ENCODE measurements at places on chromosomes 1 and 21.

DNA sequence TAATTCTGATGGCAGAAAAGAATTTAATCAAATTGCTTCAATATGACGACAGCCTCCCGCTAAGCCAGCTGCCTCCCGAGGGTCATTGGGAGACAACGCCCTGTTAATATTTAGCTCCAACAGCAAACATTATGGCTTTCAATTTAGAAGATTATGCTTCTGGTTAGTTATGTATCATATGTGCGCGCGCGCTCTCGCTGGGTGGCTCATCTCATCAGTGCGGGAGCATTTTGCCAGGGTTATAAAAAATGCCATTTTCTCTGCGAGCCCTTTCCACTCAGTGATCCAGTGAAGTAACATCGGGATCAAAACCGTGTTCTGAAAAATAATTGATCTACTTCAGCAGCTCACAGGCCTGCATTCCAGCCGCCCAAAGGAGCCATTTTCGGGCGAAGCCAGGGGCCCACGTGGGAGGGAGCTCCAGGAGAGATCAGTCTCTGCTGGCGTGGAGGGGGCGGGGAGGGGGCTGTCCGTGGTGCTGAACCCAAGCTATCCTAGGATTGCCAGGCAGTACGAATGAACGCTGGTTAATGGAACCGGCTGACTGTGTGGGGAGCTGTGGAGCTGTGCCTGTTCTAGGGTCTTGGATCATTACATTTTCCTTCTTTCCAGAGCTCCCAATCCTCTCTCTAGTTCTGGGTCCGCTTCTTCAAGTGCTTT lies 219.1 kb upstream of the ZC3H12A start:
- DNase-seq = peak; percentile 25

GRCh38 chr1:50292276-50292675 lies 131.0 kb downstream of the DMRTA2 start:
- no peak for DNase-seq

DNA sequence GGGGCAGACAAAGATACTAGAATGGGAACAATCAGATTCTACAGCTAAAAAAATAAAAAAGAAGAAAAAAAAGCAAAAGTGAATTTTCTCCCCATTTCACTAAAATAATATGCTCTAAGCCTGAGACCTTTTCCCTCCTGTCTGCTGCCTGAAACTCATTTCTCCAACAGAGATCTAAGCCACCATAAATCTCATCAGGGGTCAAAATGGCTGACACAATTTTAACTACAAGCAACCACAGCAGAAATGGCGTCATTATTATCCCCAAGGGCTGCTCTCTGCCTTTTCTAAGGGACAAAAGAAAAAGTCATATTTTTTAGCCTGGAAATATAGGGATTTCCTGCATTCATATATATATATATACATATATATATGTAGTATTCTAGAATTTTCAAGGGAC lies 183.7 kb upstream of the CAMK1G start:
- no peak for DNase-seq

DNA sequence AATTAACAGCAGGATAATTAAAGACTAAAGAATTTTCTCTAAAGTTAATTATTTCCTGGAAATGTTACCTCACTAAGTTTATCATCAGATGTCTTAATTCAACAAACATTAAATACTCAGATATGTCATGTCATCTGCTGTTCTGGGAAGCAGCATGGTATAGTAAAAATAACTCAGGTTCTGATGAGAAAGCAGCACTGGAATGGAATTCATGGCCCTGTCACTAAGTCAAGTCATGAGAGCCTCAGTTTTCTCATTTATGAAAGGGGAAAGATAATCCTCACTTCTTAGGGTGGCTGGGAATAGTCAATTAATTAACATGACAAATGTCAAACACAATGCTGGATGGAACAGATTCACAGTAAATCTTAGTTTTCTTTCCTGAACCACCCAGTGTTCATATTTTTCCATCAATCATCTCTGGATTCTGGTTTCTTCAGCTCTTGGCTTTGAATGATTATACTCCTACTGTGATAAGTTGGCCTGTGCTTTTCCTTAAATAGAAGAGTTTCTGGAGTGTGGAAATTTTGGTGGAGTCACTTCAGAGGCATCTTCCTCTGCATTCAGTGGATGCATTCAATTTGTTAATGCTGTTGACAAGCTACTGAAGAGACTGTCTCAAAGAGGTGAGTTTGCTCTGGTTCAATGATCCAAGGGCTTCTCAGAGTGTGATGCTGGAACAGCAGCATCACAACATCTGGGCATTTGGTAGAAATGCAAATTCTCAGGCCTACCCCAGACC lies 319.4 kb downstream of the KCNH1 start:
- no peak for DNase-seq

GRCh38 chr1:15826810-15827507 lies 19.5 kb upstream of the UQCRHL start:
- no peak for DNase-seq

DNA sequence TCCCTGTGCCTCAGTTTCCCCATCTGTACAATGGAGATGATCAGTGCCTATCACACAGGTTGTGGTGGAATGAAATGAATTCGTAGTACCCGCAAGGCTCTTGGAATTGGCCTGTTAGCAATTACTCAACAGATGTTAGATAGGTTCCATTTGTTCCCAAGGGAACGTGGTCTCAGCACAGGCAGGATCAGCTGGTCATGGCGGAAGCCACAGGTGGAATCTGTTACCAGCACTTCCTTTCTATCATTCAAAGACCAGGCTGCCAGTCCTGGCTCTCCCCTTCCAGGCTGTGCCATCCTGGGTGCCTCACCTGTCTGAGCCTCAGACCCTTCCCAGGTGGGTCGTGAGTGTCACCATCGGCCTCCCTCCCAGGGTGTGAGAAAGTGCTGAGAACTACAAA lies 61.5 kb downstream of the FBXO2 start:
- no peak for DNase-seq

- DNase-seq = no peak
Observed at GRCh38 chr1:151811181-151811580, 6.0 kb upstream of the LINGO4 start.

DNA sequence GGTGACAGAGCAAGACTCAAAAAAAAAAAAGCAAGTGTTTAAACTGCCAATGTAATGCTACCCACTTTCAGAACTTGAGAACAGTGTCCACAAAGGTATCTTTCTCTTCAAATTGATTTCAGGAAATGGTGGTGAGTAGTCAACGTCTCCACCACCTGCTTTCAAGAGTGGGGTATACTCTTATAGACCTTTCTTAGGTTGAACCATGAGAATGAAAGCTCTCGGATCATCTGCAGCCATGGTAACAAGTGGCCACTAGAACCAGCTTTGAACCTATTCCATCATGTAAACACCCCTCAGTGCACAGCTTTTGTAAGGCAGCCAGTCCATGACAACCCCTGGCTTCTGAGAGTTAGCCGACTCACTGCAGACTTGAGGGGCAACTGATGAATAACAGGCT lies 107.4 kb downstream of the NTPCR start:
- no peak for DNase-seq

DNA sequence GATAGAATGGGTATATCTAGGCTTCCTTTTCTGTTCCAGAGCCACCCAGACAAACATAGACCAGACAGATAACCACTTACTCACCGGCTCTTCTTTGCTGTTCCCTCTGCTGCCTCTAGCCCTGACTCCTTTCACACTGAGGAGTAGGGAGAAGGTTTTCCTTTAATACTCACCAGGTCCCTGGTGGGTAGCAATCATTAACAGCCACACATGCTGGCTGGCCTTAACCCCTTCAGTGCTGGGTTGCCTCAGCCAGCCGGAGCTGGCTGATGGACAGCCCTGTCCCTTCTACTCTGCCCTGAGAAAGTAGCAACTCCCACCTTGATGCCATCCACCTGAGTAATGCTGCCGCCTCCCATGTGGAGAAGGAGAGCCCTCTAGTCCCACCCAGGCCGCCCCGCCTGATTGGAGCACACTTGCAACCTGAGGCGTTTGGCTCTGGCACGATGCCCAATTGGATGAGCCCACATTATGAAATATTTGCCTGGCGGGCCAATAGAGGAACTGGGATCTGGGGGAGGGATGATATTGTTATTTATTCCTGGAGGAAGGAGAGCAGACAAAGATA lies 71.6 kb downstream of the PLEKHA6 start:
- DNase-seq = no peak

GRCh38 chr1:16076865-16077238 lies 3.4 kb upstream of the FAM131C start:
- no peak for DNase-seq

DNA sequence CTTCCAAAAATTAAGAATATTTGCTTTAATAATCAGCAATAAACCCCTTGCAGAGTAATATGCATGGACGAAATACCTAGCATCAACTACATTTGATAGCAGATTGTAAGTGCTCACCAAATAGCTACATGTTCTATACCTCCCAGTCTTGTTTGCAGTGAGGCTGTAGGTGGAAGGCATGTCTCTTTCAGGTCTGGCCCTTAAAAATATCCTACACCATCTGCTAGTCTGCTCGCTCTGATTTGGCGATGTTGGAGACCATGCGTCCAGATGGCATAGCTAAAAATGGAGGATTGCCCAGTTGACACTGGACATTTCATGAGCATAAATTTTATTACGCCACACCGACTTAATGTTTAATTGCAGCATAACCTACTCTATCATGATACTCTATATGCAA lies 47.1 kb downstream of the SSX2IP start:
- DNase-seq = no peak

DNA sequence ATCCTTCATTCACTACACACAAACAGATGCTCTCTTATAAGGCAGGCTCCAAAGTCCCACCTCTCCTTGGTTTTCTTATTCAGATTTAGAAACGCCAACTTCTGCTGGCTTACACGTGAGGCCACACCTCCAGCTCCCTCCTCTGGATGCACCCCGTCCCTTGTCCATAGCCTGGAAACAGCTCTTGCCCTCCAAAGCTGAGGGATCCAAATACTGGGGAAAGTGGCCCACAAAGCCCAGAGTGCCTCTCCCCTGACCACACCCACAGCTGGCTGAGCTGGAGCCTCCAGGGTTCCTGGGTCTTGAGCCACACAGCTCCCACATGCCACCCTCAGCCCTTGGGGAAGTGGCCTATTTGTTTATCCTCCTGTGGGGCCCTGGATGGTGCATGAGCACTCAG lies 4.5 kb downstream of the LAD1 start:
- DNase-seq = no peak

DNA sequence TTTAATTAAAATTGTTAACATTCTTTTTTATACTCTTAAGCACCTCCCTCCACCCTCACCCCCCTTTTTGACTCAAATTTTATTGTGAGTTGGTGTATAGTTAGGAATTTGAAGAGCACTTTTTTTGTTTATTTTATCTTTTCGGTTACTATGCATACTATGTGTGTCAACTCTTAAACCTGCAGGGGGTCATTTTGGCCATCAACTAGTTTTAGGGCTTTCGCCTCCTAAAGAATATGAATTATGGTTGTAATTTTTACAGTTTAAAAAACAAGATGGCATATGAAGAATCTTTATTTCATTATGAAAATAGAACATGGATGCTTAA lies 9.7 kb downstream of the BACH1 start:
- DNase-seq = no peak

- DNase-seq = no peak
Observed at GRCh38 chr1:198187973-198188588, 31.3 kb downstream of the NEK7 start.

GRCh38 chr1:42735477-42736105 lies 4.4 kb downstream of the CLDN19 start:
- DNase-seq = no peak

DNA sequence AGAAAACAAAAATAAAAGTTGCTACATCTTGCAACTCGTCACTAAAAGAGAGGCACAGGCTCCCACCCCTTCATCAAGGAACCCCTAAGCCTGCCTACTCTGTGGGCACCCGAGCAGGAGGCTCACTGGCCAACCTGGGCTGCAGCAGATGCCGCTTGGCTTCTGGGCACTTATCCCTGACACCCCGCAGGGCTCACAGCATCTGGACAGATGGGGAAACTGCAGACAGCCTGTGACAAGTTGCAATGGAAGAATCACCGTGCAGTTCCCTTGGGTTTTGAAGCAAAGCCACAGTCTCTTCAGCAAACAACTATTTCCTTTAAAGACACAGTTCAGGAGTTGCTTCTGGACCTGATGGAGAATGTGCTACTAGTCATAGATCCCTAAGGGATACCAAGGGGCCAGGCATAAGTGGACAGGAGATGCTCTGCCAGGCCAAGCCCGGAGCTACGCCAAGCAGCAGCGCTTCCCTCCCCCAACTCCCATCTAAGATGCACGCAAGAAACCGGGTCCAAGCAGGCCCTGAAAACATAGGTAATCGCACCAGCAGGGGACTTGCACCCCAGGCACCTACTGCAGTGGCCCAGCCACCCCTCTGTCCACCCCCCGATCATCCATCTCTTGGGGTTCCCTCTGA lies 170.6 kb downstream of the NPHP4 start:
- DNase-seq = no peak

- DNase-seq = no peak
Observed at GRCh38 chr1:91510754-91511153, 10.1 kb downstream of the CDC7 start.

DNA sequence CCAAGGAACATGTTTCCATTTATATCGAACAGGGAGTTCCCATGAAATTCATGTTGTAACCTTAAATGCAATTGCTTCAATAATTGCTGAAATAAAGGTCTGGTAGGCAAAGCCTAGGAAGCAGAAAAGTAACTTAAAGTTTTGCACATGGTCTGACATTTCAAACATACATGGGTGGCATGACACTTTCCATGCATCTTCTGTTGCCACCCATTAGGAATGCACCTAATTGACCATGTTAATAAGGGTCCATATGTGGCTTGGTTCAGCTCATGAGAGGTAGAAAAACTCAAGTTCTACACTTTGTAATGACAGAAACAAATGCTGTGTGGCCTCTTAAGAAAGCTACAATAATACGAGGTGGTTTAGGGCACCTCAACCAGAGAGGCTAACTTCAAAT lies 72.0 kb upstream of the GORAB start:
- no peak for DNase-seq

- DNase-seq = no peak
Observed at GRCh38 chr21:35512346-35512745, 463.2 kb upstream of the RUNX1 start.

GRCh38 chr1:53693773-53694717 lies 44.9 kb downstream of the GLIS1 start:
- no peak for DNase-seq

GRCh38 chr1:38203441-38203840 lies 156.8 kb upstream of the POU3F1 start:
- DNase-seq = no peak

GRCh38 chr1:18731148-18731547 lies 100.5 kb downstream of the PAX7 start:
- DNase-seq = no peak

GRCh38 chr1:231187571-231187970 lies 25.7 kb downstream of the TRIM67 start:
- peak; percentile 86 for DNase-seq

DNA sequence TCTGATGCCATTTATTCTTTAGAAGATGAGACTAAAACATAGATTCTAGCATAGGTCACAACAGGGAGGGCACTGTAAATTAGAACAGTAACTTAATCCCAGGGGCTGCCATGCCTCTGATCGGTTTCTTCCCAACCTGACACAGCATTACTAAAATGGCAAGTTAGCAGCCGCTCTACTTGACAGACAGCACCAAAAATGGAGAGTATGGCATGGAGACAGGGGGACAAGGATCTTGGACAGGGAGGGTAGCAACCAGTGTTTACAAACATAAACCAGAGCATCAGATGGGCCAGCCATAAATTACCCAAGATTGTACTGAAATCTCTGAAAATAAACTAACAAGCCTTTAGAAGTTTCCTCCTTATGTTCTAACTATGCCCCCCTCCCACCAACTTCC lies 5.9 kb downstream of the DUSP10 start:
- DNase-seq = no peak

- no peak for DNase-seq
Observed at GRCh38 chr1:156906206-156906906, 12.8 kb downstream of the PEAR1 start.
